Anterior cingulate cortex (tissue), 58 donors: ENCODE measurements at places on chromosomes 5 and 9.

GRCh38 chr9:13118313-13118712 is 161.2 kb downstream of the MPDZ start:
- no peak for DNase-seq

- DNase-seq: no peak
Measured at GRCh38 chr9:116760636-116761035, 73.5 kb downstream of the TRIM32 start.

- no peak for DNase-seq
Measured at GRCh38 chr5:179720222-179720621, 12.4 kb upstream of the MAML1 start.

- DNase-seq: no peak
Measured at GRCh38 chr5:143261748-143262392, 141.6 kb downstream of the NR3C1 start.

DNA sequence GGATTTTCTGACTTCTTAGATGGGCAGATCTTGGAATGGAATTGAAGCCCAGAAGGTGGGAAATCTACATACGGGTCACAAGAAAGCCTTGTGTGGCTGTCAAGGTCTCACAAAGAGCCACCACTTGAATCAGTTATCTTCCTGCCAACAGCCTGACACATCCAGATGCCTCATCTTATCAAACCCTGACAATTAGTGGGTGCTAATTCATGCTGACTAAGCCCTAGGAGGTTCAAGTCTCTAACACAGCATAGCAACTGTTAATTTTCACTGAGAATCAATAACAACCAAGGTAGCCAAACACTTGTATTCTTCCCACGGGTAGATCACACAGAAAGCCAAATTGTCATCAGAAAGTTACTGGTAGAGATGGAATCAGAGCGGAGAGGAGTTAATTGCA is 222.2 kb downstream of the TMEM167A start:
- DNase-seq: no peak

DNA sequence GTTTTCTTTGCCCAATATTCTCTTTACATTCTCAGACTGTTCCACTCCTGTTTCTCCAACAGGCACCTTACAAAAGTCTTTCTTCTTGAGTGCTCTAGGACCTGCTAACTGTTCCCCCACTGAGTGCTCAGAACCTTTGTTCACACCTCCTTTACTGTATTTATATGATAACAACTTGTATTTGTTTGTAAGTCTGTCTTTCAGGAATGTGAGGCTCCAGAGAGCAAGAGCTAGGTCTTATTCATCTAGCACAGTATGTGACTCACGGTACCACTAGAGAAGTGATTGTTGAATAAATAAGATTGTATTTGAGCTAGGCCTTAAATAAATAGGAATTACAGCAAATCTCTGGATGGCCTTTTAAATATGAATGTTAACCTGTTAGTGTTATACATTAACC is 42.5 kb upstream of the MYOT start:
- no peak for DNase-seq

DNA sequence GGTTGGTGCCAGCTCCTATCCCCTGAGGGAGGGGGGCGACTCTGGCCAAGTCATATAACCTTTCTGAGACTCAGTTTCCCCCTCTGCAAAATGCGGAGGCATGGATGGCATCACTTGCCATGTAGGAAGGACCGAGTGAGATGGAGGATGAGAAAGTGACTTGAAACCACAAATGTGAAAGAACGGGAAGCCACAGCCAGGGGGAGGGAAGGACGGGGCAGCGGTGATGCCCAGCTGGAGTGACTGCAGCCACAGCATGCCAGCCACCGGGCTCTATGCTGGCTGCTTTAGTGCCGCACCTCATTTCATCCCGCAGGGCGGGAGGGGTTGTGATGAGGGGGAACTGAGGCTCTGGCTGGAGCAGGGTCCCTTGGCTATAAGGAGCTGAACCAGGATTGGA is 74.5 kb downstream of the HMCN2 start:
- DNase-seq: no peak

- no peak for DNase-seq
Measured at GRCh38 chr5:124927735-124928134, 181.3 kb upstream of the ZNF608 start.

DNA sequence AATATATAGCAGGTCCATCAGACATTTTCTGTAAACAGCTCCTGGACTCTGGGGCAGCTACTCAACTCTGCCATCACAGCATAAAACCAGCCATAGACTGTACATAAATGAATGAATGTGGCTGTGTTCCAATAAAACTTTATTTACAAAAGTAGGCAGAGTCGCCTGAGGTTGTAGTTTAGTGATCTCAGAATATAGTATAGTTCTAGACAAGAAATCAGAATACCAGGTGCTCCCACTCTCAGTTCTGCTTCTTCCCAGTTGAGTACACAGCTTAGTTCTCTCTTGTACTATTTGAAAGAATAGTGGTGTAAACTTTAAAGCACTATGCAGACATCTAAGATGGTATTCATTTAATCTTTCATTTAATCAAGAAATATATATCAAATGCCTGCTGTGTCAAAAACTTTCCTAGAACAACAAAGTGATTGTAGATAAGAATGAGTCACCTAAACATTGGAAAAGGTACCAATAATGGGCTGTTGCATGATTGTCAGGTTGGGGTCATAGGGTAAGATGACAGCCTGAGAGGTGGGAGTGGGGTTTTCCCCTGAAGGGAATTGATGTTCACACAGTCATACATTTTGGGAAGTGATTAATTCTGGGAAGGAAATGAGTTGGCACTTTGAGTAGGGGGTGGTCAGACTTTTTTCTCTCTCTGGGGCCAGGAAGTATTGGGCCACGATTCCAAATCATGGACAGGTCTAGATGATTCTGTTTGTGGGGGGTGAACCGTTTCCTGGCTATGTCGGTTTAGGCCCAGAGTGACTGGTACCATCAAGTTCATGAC is 37.0 kb downstream of the TNFSF8 start:
- no peak for DNase-seq

DNA sequence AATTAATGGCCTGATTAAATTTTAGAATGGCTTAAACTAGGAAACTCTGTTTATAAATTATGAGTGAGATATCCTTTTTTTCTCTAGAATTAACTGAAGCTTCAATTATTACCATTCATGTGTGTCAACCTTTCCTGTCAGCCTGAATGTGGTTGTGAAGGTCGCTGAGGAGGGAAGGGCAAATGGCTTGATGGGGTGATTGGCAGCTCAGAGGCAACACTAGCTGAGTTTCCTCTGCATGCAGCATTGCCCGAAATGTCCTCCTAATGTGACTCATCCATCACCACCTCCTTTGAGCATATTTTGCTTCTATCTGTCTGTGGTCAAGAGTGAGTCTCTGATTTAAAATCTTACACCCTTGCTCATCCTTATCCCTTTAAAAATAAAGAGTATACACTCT is 281.9 kb downstream of the TENT4A start:
- no peak for DNase-seq

- DNase-seq: no peak
Measured at GRCh38 chr9:279674-280073, 65.0 kb downstream of the DOCK8 start.

GRCh38 chr5:27652505-27652904 is 614.1 kb upstream of the CDH9 start:
- DNase-seq: no peak

GRCh38 chr5:79795764-79796398 is 106.2 kb downstream of the CMYA5 start:
- DNase-seq: no peak

GRCh38 chr9:137611623-137612609 is 6.4 kb downstream of the ARRDC1 start:
- DNase-seq: no peak

- no peak for DNase-seq
Measured at GRCh38 chr5:54927097-54927746, 58.2 kb downstream of the ESM1 start.

- DNase-seq: no peak
Measured at GRCh38 chr5:135271533-135272310, 127.3 kb downstream of the MACROH2A1 start.

GRCh38 chr9:137075275-137075775 is 2.0 kb upstream of the UAP1L1 start:
- no peak for DNase-seq

- no peak for DNase-seq
Measured at GRCh38 chr5:61610678-61611024, 278.6 kb downstream of the ZSWIM6 start.

- DNase-seq: no peak
Measured at GRCh38 chr5:135269931-135270421, 129.1 kb downstream of the MACROH2A1 start.

- peak; percentile 32 for DNase-seq
Measured at GRCh38 chr5:35003018-35003957, 44.5 kb downstream of the AGXT2 start.

GRCh38 chr5:74521401-74521800 is 119.1 kb downstream of the ENC1 start:
- DNase-seq: no peak

GRCh38 chr5:32023816-32024215 is 150.3 kb downstream of the GOLPH3 start:
- DNase-seq: no peak

GRCh38 chr5:77133061-77133758 is 46.1 kb upstream of the ZBED3 start:
- DNase-seq: peak; percentile 79

GRCh38 chr9:3664044-3664443 is 138.2 kb upstream of the RFX3 start:
- DNase-seq: no peak

GRCh38 chr9:7370381-7370780 is 429.2 kb downstream of the DMAC1 start:
- no peak for DNase-seq

GRCh38 chr5:132865668-132866341 is 464 bp downstream of the GDF9 start:
- no peak for DNase-seq

- DNase-seq: no peak
Measured at GRCh38 chr5:16480821-16481538, 15.4 kb upstream of the ZNF622 start.

DNA sequence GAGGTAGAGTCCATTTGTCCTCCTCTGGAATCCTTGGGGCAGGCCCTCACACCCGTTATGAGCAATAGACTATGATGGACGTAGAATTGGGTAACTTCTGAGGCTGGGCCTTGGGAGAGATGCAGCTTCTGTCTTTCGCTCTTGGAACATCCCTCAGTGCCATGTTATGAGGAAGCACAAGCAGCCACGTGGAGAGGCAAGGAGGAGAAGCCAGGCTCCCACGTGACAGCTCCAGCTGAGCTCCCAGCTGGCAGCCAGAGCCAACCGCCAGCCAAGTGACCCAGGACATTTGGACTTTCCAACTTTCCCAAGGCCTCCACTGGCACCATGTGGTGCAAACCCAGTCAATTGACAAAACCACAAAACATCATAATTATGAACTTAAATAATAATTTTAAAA is 43.0 kb upstream of the BOD1 start:
- DNase-seq: no peak

DNA sequence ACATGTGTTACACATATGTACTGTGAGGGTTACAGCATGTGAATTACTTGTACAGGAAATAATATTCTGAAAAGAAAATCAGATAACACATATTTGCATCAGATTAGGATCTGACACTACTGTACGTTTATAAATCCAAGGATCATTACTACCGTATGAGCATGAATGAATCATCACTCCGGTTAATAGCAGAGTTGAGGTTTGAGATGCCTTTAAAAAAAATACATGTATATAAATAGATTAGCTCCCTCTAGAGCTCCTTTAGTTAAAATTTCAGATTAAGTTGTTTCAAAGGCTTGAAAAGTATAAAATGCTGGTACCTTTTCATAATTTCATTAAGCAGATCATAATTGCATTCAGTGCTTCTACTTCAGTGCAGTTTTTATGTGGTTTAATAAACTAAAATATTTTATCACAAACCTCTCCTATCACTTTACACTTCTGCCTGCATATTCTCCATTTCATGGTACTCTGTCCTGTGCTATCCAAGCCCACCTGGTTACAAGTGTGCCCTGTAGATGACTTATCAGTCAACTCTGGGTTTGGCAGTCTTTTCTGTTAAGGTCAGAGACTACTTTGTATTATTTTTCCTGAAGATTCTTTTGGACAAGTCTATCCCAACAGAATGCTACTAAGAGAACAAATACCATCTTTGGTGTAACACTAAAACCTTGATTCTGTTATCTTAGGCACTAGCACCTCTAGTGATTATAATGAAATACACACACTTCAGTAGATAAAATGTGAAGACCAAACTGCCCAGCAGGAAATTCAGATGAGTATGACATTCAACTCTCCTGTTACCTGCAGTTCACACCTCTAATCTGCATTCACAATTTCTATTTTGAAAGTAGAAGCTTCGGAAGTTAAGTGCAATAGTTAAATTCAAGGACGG is 48.0 kb upstream of the POU5F2 start:
- DNase-seq: no peak

GRCh38 chr5:56329652-56330051 is 96.5 kb upstream of the ANKRD55 start:
- no peak for DNase-seq

- DNase-seq: no peak
Measured at GRCh38 chr5:179187229-179187678, 127.1 kb downstream of the ZNF354C start.
